ENCODE measurements at places on chromosomes 3 and 15. TPM values are rescaled to one million over a fixed set of nuclear protein-coding genes. Genes with fewer than 3 reads are reported as not detected.

GRCh38 chr3:157465741-157466140, 29.1 kb downstream of the PTX3 start:
- no peak for DNase-seq

DNA sequence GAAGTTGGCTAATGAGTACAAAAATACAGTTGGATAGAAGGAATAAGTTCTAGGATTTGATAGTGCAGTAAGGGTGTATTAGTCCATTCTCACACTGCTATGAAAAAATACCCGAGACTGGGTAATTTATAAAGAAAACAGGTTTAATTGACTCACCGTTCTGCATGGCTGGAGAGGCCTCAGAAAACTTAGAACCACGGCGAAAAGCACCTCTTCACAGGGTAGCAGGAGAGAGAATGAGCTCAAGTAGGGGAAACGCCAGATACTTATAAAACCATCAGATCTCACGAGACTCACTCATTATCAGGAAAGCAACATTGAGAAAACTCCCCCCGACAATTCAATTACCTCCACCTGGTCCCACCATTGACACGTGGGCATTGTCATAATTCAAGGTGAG, 483.3 kb downstream of the TUSC7 start:
- DNase-seq, result no peak

GRCh38 chr3:72753495-72753894, 94.8 kb downstream of the SHQ1 start:
- DNase-seq, result no peak

- no peak for DNase-seq
Measured at GRCh38 chr3:61315871-61316270, 64.6 kb upstream of the FHIT start.

Gene PFKFB4
- total RNA-seq, result 11.3 TPM

- no peak for DNase-seq
Measured at GRCh38 chr3:30170681-30171438, 435.5 kb upstream of the TGFBR2 start.

Gene VGLL3
- total RNA-seq, result 13.4 TPM

DNA sequence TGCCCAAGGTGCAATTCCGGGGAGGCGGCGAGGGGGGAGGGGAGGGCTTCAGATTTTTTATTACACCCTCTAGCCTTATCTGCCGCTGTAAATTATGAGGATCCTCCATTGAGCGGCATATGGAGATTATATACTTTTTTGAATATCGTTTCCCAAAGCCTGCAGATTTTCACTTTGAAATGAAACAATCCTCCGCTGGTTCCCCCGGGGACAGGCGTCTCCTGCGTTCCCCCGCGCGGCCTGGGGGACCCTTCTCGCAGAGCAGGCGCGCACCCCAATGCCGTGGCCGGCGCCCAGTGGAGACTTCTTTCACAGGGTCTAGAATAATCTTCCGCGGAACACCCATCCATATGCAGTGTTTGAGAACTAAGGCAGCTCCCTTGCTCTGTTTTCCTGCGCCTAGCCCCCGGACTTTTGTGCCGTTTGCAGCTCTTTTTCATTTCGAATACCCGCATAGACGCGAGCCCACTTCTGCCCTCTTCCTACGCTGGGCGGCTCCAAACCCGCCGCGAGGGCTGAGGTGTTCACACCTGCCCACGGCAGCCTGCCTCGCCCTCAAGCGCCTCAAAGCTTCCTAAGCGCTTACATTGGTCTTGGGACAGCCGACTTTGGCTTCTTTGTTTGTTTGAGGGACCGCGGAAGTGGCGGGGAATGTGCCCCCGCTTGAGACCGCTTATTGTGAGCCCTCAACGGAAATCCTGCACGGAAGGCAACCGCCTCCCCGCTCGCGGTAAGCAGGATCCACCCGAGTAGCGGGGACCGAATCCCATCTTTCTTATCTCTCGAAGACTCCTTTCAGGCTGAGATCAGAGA, 7.5 kb downstream of the SOX14 start:
- DNase-seq, result peak; percentile 65

Gene RASGRF1
- total RNA-seq, result 0.67 TPM

Gene KCNH8
- 2.4 TPM for total RNA-seq

GRCh38 chr3:25723802-25724201, 59.1 kb upstream of the TOP2B start:
- no peak for DNase-seq

- DNase-seq, result no peak
Measured at GRCh38 chr15:75353604-75354003, 6.8 kb downstream of the NEIL1 start.

DNA sequence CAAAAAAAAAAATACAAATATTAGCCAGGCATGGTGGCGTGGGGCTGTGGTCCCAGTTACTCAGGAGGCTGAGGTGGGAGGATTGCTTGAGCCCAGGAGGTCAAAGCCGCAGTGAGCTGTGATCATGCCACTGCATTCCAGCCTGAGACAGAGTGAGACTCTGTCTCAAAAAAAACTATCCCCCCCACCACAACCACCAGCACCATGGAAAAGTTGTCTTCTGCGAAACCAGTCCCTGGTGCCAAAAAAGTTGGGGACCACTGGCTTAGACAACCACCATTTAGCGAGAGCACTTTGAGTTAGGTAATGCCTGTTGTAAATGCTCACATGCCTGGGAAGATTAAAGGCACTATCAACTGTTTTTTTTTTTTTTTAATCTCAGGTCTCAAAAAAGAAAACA, 15.4 kb downstream of the ARHGAP31 start:
- DNase-seq, result no peak

Gene DIS3L
- 31.2 TPM for total RNA-seq

Gene GPR149
- not detected for total RNA-seq

DNA sequence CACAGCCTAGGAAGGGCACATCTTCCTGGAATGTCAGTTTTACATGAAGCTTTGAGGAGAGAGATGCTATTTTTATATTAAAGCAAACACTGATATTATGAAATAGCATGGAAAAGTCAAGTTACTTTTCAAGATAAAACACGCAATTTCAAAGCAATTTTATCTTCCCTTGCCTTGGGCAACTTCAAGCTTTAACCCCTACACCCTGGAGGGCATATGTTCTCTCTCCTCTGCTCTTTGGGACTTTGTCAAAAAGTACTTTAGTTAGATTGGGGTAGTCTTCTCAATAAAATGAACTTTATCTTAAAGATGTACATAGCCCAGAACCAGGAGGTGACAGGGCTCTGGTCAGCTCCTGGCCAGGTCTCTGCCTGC, 86.9 kb upstream of the PLXNA1 start:
- DNase-seq, result no peak

Gene RARRES1
- total RNA-seq, result 0.71 TPM

Gene SLC28A2
- total RNA-seq, result not detected

- no peak for DNase-seq
Measured at GRCh38 chr3:111923806-111924205, 55.0 kb upstream of the ABHD10 start.

DNA sequence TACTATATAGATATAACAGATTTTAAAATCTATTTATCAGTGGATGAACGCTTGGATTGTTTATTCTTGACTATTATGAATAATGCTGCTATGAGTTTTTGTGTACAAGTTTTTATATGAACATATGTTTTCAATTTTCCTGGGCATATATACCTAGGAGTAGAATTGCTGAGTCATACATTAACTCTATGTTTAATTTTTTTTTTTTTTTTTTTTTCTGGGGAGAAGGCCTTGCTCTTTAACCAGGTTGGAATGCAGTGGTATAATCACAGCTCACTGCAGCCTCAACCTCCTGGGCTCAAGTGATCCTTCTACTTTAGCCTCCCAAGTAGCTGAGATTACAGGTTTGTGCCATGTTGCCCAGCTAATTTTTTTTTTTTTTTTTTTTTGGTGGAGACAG, 9.1 kb downstream of the CIDEC start:
- DNase-seq, result no peak

- DNase-seq, result no peak
Measured at GRCh38 chr15:69794645-69795469, 302.9 kb downstream of the TLE3 start.

DNA sequence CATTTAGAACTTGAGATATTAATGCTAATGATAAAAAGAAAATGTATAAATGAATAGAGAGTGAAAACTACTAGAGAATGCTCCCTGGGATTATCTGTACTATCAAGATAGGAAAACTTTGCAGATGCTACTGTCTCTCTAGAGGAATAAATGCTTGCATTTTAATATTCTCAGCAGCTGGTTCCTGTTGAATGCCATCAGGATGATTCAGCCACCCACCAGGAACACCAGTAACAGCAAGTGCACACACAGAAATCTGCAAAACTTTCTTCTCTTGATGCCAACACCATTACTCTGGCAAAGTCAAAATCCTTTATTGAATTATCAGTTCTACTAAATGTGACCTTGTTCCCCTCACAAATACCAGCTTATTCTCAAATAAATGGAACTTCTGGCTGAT, 148.4 kb downstream of the TIGIT start:
- DNase-seq, result no peak

Gene IQCH
- 0.88 TPM for total RNA-seq

GRCh38 chr15:91853948-91854638, 585 bp downstream of the SLCO3A1 start:
- DNase-seq, result no peak

Gene FBXW12
- not detected for total RNA-seq

- peak; percentile 94 for DNase-seq
Measured at GRCh38 chr3:128123538-128124368, at the start of gene RUVBL1. TSS of gene RUVBL1 (minus strand) at chr3:128123812. CDS start at chr3:128123724, 88 bp downstream.

Gene NUP210
- 53.4 TPM for total RNA-seq

DNA sequence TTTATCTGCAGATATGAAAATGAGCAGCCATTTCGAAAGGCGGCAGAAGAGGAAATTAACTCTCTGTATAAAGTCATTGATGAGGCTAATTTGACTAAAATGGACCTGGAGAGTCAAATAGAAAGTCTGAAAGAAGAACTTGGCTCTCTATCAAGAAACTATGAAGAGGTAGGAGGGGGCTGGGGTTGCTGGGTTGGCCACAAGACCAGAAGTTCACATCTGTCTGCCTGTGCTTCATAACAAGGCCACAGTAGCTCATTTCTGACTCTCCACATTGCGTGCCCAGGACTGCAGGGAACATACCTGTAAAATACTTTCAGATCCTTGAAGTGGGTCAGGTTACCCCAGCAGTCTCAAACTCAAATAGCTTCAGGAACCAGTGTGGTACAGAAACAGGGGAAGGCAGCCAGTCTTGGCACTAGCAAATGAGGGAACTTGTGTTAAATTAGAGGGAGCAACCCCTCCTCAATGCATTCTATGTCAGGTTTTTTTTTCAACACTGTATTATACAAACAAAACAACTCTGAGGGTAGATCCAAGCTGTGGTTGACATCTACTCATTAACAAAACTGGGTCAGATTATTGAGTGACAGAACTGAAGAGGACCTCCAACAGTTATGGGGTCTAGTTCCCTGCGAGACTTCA, 48.7 kb downstream of the BFSP2 start:
- DNase-seq, result no peak

DNA sequence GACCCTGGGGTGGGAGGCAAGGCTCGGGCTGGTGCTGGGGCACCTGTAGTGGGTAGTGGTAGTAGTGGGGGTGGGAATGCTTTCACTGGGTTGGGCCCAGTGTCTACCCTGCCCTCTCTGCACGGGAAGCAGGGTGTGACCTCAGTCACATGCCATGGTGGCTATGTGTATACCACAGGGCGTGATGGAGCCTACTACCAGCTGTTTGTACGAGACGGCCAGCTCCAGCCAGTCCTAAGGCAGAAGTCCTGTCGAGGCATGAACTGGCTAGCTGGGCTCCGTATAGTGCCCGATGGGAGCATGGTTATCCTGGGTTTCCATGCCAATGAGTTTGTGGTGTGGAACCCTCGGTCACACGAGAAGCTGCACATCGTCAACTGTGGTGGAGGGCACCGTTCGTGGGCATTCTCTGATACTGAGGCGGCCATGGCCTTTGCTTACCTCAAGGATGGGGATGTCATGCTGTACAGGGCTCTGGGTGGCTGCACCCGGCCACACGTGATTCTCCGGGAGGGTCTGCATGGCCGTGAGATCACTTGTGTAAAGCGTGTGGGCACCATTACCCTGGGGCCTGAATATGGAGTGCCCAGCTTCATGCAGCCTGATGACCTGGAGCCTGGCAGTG, 5.2 kb downstream of the DALRD3 start:
- DNase-seq, result no peak
